ENCODE measurements at places on chromosomes 2 and 18. TPM values are rescaled to one million over a fixed set of nuclear protein-coding genes. Genes with fewer than 3 reads are reported as not detected.

DNA sequence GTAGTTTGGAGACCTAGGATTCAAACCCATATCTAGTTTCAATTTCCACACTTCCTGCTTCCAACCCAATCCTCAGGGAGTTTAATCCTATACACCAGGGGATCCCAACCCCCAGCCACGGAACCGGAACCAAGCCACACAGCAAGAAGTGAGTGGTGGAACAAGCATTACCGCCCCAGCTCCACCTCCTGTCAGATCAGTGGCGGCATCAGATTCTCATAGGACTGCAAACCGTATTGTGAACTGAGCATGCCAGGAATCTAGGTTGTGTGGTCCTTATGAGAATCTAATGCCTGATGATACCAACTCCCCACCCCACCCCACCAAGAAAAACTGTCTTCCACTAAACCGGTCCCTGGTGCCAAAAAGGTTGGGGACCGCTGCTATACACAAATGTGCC is 52.5 kb downstream of the PRPF40A start:
- no peak overlapping the region for H3K27ac ChIP-seq
- no peak overlapping the region for H3K4me3 ChIP-seq
- H3K27me3 ChIP-seq = no peaks in the 10 kb centered on the region
- H3K4me1 ChIP-seq = no peaks in the 10 kb centered on the region

DNA sequence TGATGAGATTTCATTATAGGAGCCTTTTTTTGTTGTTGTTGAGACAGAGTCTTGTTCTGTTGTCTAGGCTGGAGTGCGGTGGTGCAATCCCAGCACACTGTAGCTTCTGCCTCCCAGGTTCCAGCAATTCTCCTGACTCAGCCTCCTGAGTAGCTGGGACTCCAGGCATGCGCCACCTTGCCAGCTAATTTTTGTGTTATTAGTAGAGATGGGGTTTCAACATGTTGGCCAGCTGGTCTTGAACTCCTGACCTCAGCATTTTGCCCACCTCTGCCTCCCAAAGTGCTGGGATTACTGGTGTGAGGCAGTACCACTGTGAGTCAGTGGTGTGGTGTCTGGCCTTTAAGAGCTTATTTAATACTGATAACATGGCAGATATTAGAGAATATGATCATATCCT is 60.1 kb downstream of the MOB4 start:
- H3K4me3 ChIP-seq = no peak overlapping the region
- H3K36me3 ChIP-seq = no peaks in the 10 kb centered on the region
- no peaks in the 10 kb centered on the region for H3K27me3 ChIP-seq
- peak; percentile 77 for DNase-seq
- peaks cover 29% of the 10 kb centered on the region for H3K4me1 ChIP-seq

DNA sequence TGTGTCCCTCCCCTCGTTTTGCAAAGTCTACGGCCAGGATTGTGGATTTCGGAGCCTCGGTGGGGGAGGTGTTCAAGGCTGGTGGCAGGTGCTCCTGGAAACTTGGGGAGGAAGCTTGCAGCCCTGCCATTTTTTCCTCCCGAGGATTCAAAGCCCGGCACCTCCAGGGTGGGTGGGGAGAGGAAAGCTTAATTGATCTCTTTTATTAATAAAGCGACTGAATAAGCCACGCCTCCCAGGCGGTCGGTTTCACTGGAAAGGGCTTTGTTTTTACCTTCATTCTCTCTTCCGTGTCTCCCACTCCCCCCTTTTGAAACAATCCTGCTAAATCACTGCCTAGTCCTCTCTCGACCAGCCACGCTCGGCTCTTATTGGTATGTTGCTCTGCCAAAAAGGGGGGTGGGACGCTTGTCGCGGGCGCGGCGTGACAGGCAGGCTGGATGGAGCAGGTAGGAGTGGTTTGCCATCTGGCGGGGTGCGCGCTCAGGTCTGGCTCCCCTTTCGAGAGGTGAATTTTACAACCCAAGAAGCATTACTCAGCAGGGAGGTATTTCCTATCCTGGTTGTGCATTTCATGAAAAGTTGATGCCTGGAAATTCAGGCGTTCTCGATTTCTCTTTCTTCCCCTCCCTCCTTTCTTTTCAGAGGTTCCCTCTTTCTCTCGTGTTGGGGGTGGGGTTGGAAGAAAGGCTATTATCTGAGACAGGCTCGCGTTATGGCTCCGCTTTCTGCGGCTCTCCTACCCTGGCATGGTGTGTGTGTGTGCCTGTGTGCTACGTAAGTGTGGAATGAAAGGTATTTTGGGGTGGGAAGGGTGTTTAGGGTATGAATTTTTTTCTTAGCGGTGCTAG is 1.4 kb downstream of the NEDD4L start:
- no peaks in the 10 kb centered on the region for H3K27me3 ChIP-seq
- H3K27ac ChIP-seq = no peak overlapping the region
- H3K36me3 ChIP-seq = no peaks in the 10 kb centered on the region
- H3K4me1 ChIP-seq = no peaks in the 10 kb centered on the region
- peak overlapping the region; percentile 81 for H3K4me3 ChIP-seq
- peak; percentile 26 for DNase-seq

DNA sequence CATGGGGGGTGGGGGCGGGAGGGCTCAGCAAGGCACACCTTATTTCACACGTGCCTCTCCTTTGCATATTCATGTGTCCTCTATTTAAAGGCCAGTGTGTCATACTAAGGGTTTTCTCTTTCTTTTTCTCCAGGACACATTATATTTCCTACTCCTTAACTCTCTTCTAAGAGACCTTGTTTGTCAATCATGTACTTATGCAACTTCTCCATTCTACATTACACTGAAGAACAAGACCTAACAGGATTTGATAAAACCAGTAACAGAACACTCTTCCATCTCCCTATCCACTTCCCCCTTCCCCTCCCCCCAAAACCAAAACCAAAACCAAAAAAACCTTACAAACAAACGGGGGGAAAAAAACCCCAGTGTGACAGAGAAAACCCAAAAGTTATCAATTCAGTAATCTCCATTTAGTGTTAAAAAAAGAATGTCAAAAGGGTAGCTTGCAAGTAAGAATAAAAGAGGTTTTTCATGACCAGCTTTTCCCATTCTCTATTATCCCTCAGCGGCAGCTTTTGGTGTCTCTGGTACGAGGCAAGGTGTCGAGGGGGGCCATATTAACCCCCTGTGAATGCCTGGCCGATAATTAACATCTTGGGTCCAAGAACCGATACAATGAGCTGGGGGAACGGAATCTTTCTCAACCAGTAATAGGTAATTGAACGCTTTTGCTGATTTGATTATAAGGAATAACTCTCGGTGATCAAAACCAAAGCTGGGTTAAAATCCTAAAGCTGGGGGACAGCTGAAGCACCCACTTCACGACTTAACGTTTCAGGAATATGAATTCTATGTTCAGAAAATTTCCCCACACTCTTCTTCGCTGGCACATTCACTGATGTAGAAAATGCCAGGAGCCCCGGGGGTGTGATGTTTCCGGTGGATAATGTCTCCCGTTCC is 191.0 kb upstream of the TCF4 start:
- DNase-seq = peak; percentile 42
- H3K27me3 ChIP-seq = no peaks in the 10 kb centered on the region
- no peaks in the 10 kb centered on the region for H3K4me1 ChIP-seq
- H3K4me3 ChIP-seq = peak overlapping the region; percentile 75
- no peak overlapping the region for H3K27ac ChIP-seq

GRCh38 chr2:157922815-157923214 is 46.7 kb upstream of the ACVR1 start:
- peak; percentile 13 for DNase-seq
- no peaks in the 10 kb centered on the region for H3K27me3 ChIP-seq
- no peaks in the 10 kb centered on the region for H3K4me1 ChIP-seq
- H3K36me3 ChIP-seq = no peaks in the 10 kb centered on the region
- H3K27ac ChIP-seq = no peak overlapping the region
- H3K4me3 ChIP-seq = no peak overlapping the region

DNA sequence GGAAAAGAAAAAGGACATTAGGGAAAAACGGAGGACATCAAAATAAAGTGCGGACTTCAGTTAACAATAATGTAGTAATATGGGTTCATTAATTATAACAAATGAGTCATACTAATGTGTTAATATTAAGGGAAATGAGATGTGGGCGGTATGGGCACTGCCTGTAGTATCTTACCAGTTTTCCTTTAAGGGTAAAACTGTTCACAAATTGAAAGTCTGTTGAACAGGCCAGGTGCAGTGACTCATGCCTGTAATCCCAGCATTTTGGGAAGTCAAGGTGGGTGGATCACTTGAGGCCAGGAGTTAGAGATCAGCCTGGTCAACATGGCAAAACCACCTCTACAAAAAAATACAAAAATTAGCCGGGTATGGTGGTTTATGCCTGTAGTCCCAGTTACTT is 56.8 kb upstream of the PMAIP1 start:
- H3K27ac ChIP-seq = no peak overlapping the region
- DNase-seq = no peak
- no peaks in the 10 kb centered on the region for H3K27me3 ChIP-seq

DNA sequence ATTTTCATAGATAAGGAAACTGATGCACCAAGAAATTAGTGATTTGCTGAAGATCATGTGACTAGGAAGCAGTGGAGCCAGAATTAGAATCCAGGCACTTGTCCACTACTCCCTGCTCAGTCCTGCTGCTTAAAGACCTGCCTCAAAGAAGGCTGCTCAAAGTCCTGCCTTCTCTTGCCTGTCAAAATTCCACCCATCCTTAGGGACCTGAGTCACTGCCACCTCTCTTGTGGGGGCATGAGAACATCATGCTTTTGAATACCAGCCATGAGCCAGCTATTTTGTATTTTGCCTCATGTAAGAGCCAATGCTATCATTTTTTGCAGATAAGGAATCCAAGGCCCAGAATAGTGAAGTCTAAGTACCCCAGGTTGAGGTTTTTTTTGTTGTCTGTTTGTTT is 47.1 kb downstream of the DDX1 start:
- H3K27me3 ChIP-seq = no peaks in the 10 kb centered on the region
- no peak overlapping the region for H3K4me3 ChIP-seq
- peak; percentile 75 for DNase-seq
- H3K4me1 ChIP-seq = peaks cover 40% of the 10 kb centered on the region
- H3K27ac ChIP-seq = 0 out of 2 replicates have a peak overlapping the region, but pooled peaks have one; percentile 30

- no peak overlapping the region for H3K27ac ChIP-seq
- no peaks in the 10 kb centered on the region for H3K27me3 ChIP-seq
- DNase-seq = no peak
- H3K36me3 ChIP-seq = no peaks in the 10 kb centered on the region
- H3K4me3 ChIP-seq = no peak overlapping the region
These were observed 222.6 kb downstream of the ZNF407 start for GRCh38 chr18:74820160-74820780.

DNA sequence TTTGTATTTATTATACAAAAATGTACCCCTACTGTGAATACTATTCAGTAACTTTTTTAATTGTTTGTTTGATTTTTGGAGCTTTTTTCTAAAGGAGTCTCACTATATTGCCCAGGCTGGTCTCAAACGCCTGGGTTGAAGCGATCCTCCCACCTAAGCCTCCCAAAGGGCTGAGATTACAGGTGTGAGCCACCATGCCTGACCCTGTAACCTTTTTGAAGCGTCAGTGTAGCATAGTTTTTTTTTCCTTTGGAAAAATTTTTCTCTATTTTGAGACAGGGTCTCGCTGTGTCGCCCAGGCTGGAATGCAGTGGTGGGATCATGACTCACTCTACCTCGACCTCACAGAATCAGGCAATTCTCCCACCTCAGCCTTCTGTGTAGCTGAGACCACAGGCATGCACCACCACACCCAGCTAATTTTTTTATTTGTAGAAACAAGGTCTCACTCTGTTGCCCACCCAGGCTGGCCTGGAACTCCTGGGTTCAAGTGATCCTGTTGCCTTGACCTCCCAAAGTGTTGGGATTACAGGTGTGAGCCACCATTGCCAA is 2.0 kb downstream of the GMCL1 start:
- no peak for DNase-seq
- H3K4me3 ChIP-seq = peak overlapping the region; percentile 80
- H3K36me3 ChIP-seq = no peaks in the 10 kb centered on the region
- H3K27me3 ChIP-seq = no peaks in the 10 kb centered on the region
- peaks cover 22% of the 10 kb centered on the region for H3K4me1 ChIP-seq

GRCh38 chr2:19038071-19039015 is 320.1 kb downstream of the OSR1 start:
- H3K4me1 ChIP-seq = peaks cover 31% of the 10 kb centered on the region
- H3K36me3 ChIP-seq = no peaks in the 10 kb centered on the region
- no peaks in the 10 kb centered on the region for H3K27me3 ChIP-seq
- peak overlapping the region; percentile 33 for H3K4me3 ChIP-seq

GRCh38 chr2:96763511-96764252 is 3.0 kb downstream of the CNNM4 start:
- no peaks in the 10 kb centered on the region for H3K36me3 ChIP-seq
- no peaks in the 10 kb centered on the region for H3K27me3 ChIP-seq
- peaks cover 23% of the 10 kb centered on the region for H3K4me1 ChIP-seq
- peak; percentile 37 for DNase-seq
- no peak overlapping the region for H3K27ac ChIP-seq

The TGFBRAP1 gene
- total RNA-seq = 11.3 TPM

The METTL8 gene
- 38.5 TPM for total RNA-seq

The LRATD1 gene
- total RNA-seq = 1.2 TPM

Data from GM23248 (cell line).